Lower leg skin (tissue), 4 donors: ENCODE measurements at places on chromosomes 5 and 9. TPM values are rescaled to one million over a fixed set of nuclear protein-coding genes. Genes with fewer than 3 reads are reported as not detected.
A peak's percentile ranks its signal among the peaks of the same experiment; 100 is the strongest.

- no peak for DNase-seq
Observed at GRCh38 chr9:7338586-7339281, 460.8 kb downstream of the DMAC1 start.

GRCh38 chr9:106069241-106069640, 374.9 kb downstream of the TMEM38B start:
- no peak for DNase-seq

DNA sequence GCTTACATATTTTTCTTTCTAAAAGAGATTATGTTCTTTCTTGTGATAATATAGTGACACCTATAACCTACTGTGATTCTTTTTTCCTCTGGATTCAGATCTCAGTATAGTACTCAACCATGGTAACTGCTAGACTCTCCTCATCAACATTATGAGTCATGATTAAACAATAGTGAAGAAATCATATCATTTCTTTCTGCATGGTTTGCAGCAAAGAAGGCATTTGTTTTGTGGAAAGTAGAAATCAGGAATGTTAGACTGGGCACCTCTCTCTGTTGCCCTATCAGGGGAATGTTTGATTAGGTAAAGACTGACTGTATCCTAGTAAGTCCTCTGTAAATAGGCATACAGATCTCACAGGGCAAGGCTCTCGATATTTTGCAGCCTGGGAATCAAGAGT, 25.6 kb upstream of the SMC2 start:
- DNase-seq: no peak

DNA sequence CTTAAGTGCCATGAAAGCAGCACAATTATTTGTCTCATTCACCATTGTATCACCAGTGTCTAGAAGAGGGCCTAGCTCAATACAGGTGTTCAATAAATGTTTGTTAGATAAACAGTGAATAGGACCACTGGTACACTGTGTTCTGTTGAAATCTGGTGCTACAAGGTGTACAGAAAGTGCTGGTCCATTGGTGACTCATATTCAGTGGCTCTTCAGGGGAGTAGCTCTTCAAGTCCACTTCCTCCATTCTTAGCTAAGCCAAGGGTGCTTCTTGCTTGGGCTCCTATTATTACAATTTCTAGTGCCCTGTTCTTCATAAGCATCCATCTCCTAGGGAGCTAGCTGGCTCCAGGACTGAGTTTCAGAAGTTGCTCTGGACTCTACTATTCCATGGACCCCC, 6.4 kb upstream of the FCHO2 start:
- no peak for DNase-seq

DNA sequence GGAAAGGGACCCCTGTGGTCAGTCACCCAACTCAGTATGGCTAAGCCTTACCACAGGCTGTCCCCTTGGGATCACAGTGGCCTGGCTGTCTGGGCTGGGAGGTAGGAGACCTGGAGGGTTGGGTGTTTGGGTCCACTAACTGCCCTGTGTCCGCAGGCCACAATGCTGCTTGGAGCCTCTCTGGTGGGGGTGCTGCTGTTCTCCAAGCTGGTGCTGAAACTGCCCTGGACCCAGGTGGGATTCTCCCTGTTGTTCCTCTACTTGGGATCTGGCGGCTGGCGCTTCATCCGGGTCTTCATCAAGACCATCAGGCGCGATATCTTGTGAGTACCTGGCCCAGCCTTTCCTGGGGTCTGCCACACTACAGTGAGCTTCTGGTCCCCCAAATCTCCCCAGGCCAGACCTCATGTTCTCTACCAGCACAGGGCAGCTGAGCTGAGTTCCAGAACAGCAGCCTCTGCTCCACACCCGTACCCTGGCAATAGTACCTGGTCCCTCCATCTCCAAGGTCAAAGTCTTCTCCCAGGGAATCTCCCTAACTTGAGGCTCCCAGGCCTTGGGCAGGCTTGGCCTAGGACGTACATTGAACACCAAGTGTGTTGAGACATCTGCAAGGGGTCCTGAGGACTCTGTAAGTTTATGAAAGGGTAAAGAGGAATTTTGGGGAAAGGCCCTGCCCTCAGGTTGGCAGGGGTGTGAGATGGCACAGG, 2.8 kb downstream of the SLC27A4 start:
- DNase-seq: no peak

DNA sequence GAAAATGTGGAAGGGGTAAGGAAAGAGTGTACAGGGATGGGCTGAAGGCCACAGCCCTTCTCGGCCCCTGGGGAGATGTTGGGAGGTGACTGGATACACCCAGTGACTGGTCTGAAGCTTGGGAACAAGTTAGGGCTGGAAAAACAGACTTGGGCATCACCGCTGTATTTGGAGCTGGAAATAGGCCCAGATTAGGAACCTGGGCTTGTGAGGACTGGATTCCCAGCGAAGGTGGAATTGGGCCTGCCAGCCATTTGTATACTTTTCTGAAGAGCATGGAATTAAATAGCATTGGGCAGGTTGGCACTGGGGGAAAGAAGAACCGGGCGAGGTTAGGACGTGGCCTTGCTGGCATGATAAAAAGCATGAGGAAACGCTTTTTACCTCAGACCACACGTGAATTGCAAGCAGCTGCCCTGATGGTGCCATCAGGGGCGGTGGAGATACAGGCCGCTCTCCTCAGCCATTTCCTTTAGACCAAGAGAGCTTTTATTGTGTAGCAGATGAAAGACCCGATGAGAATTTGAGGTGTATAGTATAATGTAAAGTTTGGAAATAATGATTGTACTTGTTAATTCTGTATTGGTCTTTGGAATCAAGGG, 37.8 kb downstream of the OTULIN start:
- DNase-seq: peak; percentile 63

DNA sequence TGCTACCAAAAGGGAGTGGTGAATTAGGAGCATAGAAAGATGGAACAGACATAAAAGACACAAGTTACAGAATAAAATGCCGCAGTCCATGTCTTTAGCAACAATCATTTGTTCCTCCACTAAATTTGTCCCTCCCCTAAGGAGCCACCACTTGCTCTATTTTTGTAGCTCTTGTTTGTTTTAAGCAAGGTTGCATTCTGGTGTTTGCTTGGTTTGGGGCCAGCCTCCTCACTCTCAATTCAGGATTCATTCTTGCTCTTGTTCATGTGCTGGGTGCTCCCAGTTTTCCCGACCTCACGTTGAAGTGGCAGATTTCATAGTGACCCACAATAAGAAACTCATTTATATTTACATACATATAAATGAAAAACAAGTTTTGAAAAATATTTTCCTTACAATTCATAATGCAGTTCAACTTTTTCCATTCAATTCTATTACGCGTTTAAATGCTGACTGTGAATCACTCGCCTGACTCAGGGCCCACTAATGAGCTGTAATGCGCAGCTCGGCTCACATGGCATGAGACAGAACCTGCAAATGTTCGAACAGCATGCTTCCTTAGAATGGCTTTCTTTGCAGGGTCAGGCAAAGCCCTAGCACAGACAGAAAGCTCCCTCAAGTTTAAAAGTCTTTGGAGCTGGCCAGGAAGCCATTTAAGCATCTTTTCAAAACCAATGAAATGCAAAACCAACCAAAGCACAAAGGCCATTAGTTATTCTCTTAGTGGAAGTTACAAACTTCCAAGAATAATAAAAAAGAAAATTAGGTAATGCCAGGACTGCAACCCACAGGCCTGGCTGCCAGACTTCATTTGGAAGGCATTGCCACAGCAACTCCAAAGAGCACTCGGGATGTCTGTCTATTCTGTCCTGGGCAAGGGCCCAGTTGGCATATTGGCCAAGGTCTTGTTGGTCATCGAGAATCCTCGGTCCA, 41.7 kb downstream of the RETREG1 start:
- peak; percentile 35 for DNase-seq

DNA sequence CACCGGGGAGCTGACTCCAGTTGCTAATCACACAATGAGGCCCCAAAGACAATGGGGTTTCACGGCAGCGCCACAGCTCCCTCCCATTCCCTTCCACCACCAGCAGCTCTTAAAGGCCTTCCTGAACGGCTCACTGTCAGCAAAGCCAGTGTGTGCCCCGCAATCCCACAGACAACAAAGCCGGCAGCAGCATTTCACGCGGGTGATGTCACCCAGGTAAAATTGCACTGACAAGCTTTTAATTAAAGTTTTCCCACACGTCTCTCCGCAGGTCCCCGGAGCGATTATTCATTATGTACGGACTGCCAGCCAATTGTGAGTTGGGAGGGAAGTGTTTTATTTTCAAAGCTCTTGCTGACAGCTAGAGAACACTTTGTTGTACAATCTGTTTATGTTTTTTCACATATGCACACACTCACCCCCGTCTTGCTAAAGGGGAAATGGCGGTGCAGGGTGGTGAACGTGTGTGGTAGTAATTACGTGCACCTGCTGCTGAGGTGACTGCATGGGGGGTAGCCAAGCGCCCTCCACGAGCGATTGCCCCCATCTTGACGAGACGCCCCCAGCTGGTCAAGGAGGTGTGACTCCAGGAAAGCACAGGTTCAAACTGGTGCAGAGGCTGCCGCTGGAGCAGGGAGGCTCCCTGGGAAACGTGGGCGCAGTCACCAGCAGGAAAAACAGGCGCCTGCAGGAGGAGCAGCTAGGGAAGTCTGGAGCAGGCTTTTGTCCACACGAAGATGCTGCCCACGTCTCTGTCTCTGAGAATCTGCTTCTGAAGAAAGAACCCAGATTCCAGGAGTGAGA, 65.0 kb downstream of the IRX2 start:
- peak; percentile 38 for DNase-seq

GRCh38 chr5:124906339-124907097, 160.1 kb upstream of the ZNF608 start:
- DNase-seq: peak; percentile 76

DNA sequence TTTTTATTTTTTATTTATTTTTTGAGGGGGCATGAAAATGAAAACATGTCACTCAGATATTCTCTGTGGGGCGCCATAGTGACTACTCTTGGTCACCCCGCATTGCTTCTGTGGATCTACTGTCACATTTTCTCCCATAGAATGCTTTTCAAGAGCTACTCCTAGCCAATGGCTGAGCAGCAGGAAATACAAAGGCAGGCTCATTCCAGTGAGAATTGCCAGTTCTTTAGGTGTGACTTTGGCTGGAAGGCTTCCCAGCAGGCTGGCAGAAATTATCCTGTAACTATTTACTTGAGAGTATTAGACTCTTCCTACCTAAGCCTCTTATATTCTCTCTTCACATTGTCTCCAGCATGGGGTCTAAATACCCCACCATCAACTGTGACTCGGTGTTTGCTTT, 21.0 kb upstream of the PTPRD start:
- DNase-seq: no peak

- no peak for DNase-seq
Observed at GRCh38 chr5:307794-308579, 13.5 kb upstream of the AHRR start.

DNA sequence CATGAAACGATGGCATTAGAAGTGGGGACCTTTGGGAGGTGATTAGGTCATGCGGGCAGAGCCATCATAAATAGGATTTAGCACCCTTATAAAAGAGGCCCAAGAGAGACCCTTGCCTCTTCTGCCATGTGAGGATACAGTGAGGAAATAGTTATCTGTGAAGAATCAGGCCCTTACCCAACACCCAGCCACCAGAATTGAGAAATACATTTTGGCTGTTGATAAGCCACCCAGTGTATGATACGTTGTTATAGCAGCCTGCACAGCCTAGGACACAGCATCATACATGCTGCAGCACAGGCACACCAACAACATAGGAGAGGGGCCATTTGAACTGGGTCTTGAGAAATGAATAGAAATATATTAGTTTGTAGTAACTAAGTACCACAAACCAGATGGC, 8.0 kb upstream of the MAMDC2 start:
- no peak for DNase-seq

DNA sequence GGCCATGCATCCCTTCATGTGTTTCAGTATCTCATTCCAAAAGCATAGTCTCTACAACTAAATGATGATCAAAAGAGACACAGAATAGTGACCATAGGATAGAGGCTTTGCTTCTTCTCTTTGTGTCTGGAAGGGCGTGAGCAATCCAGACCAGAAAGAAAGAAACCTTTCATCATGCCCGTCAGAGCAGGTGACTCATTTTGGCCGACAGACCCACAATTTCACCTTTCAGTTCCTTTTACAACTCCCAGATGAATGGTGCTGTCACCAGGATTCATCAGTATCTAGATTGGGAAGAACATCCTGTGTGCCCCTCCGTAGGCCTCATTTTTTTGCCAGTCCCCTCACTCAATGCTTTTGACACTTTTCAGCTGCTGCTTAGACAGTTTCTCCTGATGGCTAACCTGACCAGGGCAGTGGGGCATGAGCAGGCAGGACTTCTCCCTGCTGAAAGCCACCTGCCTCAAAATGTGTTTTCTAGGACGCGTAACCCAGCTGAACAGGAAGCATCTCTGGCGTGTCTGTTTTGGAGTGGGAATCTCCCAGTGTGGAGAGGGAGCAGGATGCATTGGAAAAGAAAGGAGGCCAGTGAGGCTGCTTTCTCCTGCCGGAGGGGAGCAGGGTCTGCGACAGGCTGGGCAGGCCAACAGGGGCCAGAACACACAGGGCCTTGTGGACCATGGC, 21.2 kb downstream of the ABLIM3 start:
- DNase-seq: no peak

- no peak for DNase-seq
Observed at GRCh38 chr5:114702136-114702535, 340.3 kb downstream of the KCNN2 start.

- peak; percentile 92 for DNase-seq
Observed at GRCh38 chr5:139439013-139439903, at the start of gene DNAJC18. DNAJC18 (minus strand) TSS chr5:139439525; CDS start chr5:139439445, 80 bp downstream.

- DNase-seq: no peak
Observed at GRCh38 chr5:156834916-156835315, 15.2 kb upstream of the PPP1R2B start.

- DNase-seq: no peak
Observed at GRCh38 chr5:143896966-143897365, 85.0 kb downstream of the HMHB1 start.

DNA sequence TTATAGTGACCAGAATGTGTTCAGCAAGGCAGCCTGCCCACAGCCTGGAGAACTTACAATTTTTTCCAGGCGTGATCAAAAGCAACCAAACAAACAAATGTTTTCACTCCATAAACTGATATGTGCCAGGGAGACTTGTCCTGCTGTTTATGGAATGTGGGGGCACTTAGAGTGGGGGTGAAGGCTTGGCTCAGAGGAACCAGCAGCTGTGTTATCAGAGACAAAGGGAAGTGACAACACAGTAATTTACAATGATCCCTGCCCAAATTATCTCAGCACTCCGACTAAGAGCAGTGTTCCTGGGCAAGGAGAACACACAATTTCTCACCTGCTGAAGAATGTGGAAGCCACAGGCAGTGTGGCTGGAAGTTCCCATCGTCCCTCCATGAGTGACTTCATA, 429.1 kb upstream of the IRX4 start:
- DNase-seq: peak; percentile 34

GAPVD1 gene
- 55.8 TPM for total RNA-seq

ENDOG gene
- total RNA-seq: 34.7 TPM

BBLN gene
- total RNA-seq: 323 TPM

COL5A1 gene
- 14.7 TPM for total RNA-seq

TOR2A gene
- 19.9 TPM for total RNA-seq

FAM221B gene
- total RNA-seq: not detected

CCNJL gene
- 0.34 TPM for total RNA-seq

MPDZ gene
- 5.4 TPM for total RNA-seq

ADGRD2 gene
- 0.49 TPM for total RNA-seq

ADAMTSL2 gene
- 1.5 TPM for total RNA-seq

CD180 gene
- 0.08 TPM for total RNA-seq
